HCT116 (cell line): ENCODE measurements at places on chromosomes 1 and 21. TPM values are rescaled to one million over a fixed set of nuclear protein-coding genes. Genes with fewer than 3 reads are reported as not detected.

OR2L2 gene
- not detected for total RNA-seq

GRCh38 chr1:213724640-213725536, 262.9 kb upstream of the PROX1 start:
- DNase-seq = no peak
- no peaks in the 10 kb centered on the region; the same call in 1 of the 2 replicates for H3K27me3 ChIP-seq
- H3K4me1 ChIP-seq = no peaks in the 10 kb centered on the region
- no peak overlapping the region for H3K27ac ChIP-seq
- H3K36me3 ChIP-seq = no peaks in the 10 kb centered on the region

DNA sequence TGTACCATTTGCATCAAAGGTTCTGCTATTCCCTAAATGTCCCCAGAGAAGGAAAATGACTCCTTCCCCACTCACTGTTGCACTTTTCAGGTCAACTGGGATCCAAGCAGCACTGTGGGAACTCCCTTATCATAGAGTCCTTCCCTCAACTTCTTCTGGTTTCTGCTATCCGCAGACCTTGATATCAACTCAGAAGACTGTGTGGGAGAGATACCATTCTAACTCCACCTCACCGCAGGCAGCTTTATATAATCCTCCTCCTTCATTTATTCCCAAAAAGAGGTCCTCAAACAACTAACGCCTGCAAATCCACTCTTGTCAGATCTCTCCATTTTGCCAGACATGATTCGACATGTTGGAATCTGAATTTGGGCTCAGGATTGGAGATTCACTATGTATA, 27.3 kb downstream of the LHX9 start:
- no peak overlapping the region for H3K27ac ChIP-seq
- DNase-seq = no peak
- no peaks in the 10 kb centered on the region for H3K36me3 ChIP-seq
- H3K4me3 ChIP-seq = no peak overlapping the region

DNA sequence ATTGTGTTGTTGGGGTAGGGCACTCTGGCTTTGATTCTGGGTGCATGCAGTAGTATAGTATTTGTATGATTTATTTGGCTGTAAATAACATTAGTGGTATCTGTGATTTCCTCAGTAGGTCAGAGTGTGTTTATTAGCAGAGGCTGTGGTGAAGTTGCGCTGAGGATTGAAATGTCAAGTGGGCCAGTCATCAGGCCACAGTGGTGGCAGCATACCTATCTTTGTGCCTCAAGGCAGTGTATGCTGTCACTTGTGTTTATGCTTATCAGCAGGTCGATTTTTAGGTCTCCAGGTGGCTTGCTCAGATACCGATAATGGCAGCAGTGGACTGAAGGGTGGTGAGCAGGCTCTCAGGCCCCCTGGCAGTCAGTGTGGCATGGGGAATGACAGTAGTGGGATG, 11.3 kb downstream of the LY9 start:
- DNase-seq = no peak
- H3K27me3 ChIP-seq = no peaks in the 10 kb centered on the region
- no peak overlapping the region for H3K4me3 ChIP-seq
- no peak overlapping the region for H3K27ac ChIP-seq

DNA sequence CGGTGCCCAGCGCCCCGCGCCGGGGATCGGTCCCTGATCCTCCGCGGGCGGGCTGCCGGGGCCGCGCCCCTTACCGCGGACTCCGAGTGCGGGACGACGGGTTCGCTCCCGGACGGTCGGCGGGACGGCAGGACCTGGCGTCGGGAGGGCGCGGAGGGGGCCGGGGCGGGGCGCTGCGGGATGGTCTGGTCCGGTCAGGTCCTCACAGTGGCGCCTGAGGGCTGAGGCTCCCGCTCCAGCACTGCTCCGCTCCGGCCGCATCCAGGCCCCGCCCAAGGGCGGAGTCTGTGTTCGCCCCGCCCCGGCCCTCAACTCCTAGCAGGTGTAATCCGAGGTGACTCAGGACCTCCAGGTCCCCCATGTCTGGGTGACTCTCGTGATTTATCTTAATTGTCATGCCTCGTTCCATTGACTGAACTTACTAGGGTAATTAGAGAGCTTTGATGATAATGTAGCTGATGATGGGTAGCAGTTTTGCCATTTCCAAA, at the start of gene RAB3B:
RAB3B (minus strand) TSS at position 223 of the 488 bp plus-strand sequence. CDS start 13,583 bp downstream, outside the sequence.
- H3K27ac ChIP-seq = peak within 1 kb of the TSS; percentile 37; the same call in 1 of the 2 replicates
- H3K4me1 ChIP-seq = no peaks in the 10 kb centered on the region
- no peaks in the 10 kb centered on the region for H3K27me3 ChIP-seq

- H3K4me3 ChIP-seq = no peak overlapping the region
- H3K36me3 ChIP-seq = peaks cover 5% of the 10 kb centered on the region; the same call in 1 of the 2 replicates
- no peaks in the 10 kb centered on the region for H3K27me3 ChIP-seq
- peaks cover 54% of the 10 kb centered on the region for H3K4me1 ChIP-seq
- peak; percentile 31 for DNase-seq
Observed at GRCh38 chr1:23103001-23103889, 65.4 kb downstream of the LUZP1 start.

- no peak for DNase-seq
- H3K4me1 ChIP-seq = peaks cover 11% of the 10 kb centered on the region; the same call in 1 of the 2 replicates
- peak overlapping the region; percentile 34 for H3K4me3 ChIP-seq
- H3K27ac ChIP-seq = peak overlapping the region; percentile 62; the same call in 1 of the 2 replicates
- no peaks in the 10 kb centered on the region for H3K36me3 ChIP-seq
Observed at GRCh38 chr1:94927405-94928175, 680 bp upstream of the CNN3 start.

DNA sequence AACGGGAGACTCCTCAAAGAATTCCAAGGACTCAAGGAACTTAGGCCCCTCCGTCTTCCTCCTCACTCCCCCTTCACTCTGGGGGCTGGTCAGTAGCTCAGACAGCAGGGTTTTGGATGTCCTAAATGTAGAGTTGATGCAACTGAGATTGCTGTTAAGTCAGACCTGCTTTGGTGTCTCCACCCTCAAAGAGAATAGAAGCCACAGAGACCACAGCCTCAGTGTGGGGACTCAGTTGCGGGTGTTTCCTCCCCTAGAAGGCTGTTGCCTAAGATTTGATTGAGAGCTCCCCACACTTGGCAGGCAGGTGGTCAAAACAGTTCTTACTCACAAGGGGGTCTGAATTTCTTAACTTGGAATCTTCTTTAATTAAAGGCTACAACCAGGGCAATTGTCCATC, 7.6 kb downstream of the MAN1C1 start:
- no peak overlapping the region for H3K27ac ChIP-seq
- no peak for DNase-seq
- no peak overlapping the region for H3K4me3 ChIP-seq
- H3K4me1 ChIP-seq = no peaks in the 10 kb centered on the region
- H3K27me3 ChIP-seq = peaks cover 22% of the 10 kb centered on the region; the same call in 1 of the 2 replicates
- no peaks in the 10 kb centered on the region for H3K36me3 ChIP-seq

DNA sequence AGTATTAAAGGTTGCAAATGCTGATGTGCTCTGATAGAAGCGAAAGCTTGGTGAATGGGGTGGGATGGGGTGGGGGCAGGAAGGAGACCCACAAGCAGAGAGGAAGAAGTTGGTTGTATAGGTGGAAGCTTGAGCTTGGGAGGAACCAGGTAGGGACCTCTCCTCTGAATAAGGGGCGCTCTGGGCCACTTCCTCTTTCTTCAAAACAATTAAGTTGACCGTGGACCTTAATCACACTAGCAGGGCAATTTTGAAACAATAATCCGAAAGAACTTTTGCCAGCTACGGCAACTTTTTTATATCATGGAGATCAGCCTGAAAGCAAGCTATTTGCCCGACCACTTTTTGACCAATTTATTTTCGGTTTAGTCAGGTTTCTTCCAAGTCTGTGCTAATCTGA, 1.9 kb upstream of the DYRK1A start:
- H3K4me1 ChIP-seq = peaks cover 26% of the 10 kb centered on the region
- DNase-seq = no peak
- H3K4me3 ChIP-seq = no peak overlapping the region; the same call in 1 of the 2 replicates
